ENCODE measurements at places on chromosomes 11 and 22. TPM values are rescaled to one million over a fixed set of nuclear protein-coding genes. Genes with fewer than 3 reads are reported as not detected.
A peak's percentile ranks its signal among the peaks of the same experiment; 100 is the strongest.

Gene ZNF70
- 4.7 TPM for total RNA-seq

GRCh38 chr11:73995731-73996130, 13.1 kb upstream of the UCP2 start:
- no peak for DNase-seq
- peaks cover 3% of the 10 kb centered on the region for H3K36me3 ChIP-seq

- no peak overlapping the region for H3K27ac ChIP-seq
- H3K4me1 ChIP-seq, result no peaks in the 10 kb centered on the region
- H3K4me3 ChIP-seq, result no peak overlapping the region
- no peaks in the 10 kb centered on the region for H3K36me3 ChIP-seq
- no peak for DNase-seq
These were observed 78.5 kb downstream of the LUZP2 start for GRCh38 chr11:24575392-24575791.

GRCh38 chr11:79363256-79363655, 77.6 kb downstream of the TENM4 start:
- H3K4me3 ChIP-seq, result no peak overlapping the region
- no peaks in the 10 kb centered on the region for H3K36me3 ChIP-seq
- no peak overlapping the region for H3K27ac ChIP-seq

DNA sequence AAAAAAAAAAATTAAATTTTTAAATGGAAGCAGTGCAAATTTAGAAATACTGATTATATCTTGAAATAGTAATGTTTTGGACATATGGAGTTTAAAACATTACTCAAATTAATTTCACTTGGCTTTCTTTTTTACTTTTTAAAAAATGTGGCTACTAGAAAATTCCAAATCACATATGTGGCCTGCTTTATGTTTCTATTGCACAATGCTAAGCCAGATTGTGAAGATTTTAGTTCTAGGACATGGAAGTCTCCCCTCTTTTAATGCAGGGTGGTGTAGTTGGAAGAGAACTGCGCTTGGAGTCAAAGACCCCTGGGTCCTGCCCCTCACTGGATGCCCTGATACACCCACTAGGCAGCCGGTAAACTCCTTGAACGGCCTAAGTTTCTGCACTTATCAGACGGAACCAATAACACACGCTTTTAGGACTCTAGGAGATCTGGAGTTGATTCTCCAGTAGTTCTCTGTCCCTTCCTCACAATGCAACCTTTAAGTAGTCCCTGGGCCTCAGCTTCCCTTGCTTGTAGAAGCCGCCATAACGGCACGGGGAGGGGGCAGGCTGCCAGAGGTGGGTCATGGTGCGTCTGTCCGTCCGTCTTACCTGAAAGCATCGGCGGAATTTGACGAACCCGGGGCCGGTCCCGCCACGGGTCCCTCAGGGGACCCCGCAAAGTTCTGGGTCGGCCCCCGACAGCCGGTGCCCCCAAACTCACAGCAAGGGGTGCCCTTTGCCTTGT, 505 bp downstream of the FAM227A start:
- peak overlapping the region; percentile 89 for H3K4me3 ChIP-seq
- H3K27me3 ChIP-seq, result no peaks in the 10 kb centered on the region
- H3K27ac ChIP-seq, result peak overlapping the region; percentile 96
- DNase-seq, result no peak
